ENCODE measurements at places on chromosomes 7 and 10. TPM values are rescaled to one million over a fixed set of nuclear protein-coding genes. Genes with fewer than 3 reads are reported as not detected.

- DNase-seq = no peak
- no peaks in the 10 kb centered on the region for H3K36me3 ChIP-seq
- H3K4me1 ChIP-seq = peaks cover 43% of the 10 kb centered on the region
- peak overlapping the region; percentile 29 for H3K4me3 ChIP-seq
Measured at GRCh38 chr10:117167789-117168674, 29.3 kb upstream of the KCNK18 start.

Gene ADAMTS14
- 0.13 TPM for total RNA-seq

Gene FAM180A
- 0.83 TPM for total RNA-seq

DNA sequence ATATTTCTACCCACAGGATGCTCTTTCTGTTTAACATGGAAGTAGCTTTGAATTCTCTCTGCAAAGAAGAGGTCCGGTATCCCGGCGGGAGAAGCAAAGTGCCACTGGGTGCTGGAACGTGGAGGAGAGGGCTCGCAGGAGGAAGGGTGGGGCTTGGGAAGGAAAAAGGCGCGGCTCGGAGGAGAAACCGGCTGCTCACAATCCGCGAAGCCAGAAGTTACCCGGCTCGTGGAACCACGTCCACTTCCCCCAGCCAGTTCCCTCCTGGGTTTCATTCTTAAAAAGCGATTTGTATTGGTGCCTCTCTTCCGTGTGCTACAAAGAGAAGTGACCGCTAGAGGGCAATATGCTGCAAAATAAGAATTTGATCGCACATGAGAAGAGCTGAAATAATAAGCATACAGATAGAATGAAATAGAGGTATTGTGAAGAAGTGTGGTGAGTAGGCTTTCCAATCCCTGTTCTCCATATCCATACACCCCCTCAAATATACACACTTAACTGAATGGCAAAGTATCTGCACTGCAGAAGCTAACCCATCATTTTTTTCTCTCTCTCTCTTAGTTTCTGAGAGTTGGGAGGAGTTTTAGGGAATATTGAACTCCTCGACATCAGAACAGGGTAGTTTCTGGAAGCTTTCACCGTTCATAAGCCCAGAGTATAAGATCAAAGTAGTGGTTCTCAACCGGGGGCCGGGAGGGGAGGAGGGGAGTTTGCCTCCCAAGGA, 31.1 kb downstream of the TRIL start:
- peak overlapping the region; percentile 50 for H3K4me3 ChIP-seq
- no peaks in the 10 kb centered on the region for H3K27me3 ChIP-seq
- H3K4me1 ChIP-seq = peaks cover 20% of the 10 kb centered on the region
- no peak for DNase-seq

Gene TEX47
- total RNA-seq = not detected

Gene FAM20C
- total RNA-seq = 46.5 TPM
